Vagina (tissue), 2 donors: ENCODE measurements at places on chromosomes 16 and 17.

DNA sequence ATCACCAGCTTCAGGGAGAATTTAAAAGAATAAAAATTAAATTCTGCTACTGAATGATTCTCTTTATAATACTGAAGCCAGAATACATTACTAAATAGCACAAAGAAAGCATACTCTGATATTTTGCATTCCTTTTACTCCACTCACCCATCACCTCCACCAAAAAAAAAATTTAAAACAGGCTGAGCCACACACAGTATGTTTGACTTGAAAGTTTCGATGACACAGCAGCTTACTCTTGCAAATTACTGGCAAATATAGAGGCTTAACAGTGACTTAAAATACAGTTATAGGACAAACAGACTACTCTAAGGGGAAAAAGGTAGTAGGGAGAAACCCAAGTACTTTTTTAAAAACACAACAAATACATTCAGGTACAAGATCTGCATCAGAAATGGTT lies 39.2 kb downstream of the GPATCH8 start:
- DNase-seq = no peak

DNA sequence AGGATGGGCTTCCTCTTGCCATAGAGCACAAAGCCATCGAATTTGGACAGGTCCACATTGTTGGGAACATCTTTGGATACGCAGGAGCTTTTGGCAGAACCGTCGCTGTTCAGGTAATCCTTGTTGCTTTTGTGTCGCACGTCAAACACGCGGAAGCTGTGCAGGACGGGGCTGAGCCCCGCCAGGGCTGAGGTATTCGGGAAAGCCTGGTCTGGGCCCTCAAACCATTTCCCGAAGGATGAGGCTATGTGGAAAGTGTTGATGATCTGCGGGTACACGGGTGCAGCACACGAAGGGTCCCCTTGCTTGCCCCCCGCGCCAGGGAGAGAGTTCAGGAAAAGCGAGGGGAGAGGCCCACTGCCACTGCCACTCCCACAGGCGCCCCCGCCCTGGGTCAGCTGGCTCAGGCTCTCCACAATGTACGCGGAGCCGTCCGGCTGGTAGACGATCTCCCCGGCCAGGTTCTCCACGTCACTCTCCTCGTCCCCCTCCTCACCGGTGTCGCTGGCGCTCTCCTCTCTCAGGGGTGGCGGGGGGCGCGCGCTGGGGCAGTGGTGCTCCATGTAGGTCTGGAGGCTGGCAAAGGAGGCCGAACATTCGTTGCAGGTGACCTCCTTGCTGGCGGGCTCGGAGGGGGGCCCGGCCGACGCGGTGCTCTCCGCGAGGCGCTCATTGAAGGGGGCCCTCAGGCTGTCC lies 88.5 kb downstream of the ZFHX3 start:
- no peak for DNase-seq

DNA sequence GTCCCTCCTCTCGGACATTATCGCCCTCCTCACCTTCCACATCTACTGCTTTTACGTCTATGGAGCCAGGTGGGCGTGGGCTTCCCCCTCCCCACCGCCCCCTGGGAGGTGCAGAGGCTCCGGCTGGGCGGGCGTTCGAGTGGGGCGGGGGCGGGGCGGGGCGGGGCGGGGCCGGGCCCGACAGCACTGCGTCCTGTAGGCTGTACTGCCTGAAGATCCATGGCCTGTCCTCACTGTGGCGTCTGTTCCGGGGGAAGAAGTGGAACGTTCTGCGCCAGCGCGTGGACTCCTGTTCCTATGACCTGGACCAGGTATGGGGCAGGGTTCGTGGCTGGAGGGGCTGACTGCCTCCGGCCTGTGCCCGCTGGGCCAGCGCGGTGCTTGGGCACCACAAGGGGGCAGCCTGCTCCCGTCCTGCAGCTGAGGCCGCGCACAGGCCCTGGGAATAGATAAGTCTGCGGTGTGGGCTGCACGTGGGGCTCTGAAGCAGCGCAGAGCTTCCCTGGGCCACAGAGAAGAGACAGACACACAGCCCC lies 9.2 kb downstream of the PIGQ start:
- no peak for DNase-seq

- no peak for DNase-seq
These were observed 63.3 kb downstream of the NOG start for GRCh38 chr17:56656701-56657327.

DNA sequence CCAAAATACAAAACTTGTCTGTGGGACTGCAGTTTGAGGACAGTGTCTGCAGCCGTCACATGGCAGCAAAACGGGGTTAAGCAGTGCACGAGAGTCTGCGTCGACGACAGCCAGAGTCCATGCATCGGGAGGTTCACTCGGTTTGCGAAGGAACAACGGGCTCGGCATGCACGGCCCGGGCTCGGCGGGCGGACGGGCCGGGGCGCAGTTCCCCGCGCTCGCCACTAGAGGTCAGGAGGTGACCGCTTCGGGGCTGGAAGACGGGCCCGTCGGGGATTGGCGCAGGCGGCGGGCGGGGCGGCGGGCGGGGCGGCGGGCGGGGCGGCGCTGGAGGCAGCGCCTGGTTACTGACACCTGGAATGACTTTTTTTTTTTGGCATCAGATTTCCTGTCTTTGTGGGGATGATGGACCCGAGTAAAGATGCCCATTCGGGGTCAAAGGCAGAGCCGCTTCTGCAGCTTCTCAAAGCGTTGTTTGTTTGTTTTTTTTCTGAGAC lies 6.5 kb downstream of the SCGB1C2 start:
- DNase-seq = no peak
